Ureter (tissue), 1 donor: ENCODE measurements at places on chromosomes 2 and 18. TPM values are rescaled to one million over a fixed set of nuclear protein-coding genes. Genes with fewer than 3 reads are reported as not detected.

DNA sequence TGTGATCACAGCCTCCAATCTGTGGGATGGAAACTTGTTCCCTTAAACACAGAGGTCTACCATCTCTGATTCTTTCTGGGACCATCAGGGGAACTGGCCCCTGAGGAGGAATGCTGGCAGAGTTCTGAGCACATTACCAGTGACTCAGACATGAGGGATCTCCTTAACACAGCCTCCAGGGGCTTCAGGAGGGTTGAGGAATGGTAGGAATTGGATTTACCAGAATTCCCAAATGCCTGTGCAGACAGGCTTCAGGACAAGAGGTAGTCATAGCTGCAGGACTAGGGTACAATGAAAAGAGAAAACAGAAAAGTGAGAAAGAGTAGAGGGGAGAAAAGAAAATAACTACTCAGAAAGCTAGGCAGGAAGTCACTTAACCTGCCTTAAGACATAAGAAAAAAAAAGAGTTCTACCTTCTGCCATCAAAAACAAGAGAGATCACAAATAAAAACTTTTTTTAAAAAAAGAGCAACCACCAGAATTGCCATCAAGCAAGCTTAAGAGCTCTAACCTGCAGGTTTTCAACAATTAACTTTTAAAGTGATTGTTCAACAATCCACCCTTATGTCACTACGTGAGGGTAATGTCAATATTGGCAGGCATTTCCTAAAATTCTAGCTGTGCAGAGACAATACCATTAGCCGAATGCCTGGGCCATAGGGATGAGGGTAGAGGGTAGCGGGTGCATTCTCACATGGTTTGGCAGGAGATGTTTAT, 524.4 kb downstream of the BCL11A start:
- DNase-seq: no peak

- DNase-seq: no peak
Observed at GRCh38 chr2:161983866-161984265, 90.1 kb downstream of the DPP4 start.

Gene GREB1
- total RNA-seq: 5.1 TPM

GRCh38 chr2:216710551-216711301, 15.4 kb upstream of the IGFBP5 start:
- no peak for DNase-seq

DNA sequence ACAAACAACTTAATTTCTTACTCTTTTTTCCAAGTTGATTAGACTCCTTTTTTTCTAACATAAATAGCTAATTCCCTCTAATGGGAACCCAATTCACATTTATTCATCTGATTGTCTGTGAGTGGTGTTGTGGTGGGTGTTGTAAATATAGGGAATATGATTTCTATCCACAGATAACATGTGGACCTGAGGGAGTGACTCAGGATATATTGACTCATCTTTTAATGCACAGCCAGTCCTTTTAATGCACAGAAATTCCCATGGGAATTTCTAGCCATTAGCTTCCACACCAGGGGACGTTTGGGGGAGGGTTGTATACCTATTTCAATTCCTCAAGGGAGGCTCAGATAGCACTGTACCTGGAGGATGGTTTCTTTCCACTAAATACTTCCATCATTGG, 1339.6 kb upstream of the LRRTM1 start:
- DNase-seq: no peak
